AML-193 (cell line): ENCODE measurements at places on chromosomes 11 and 22.

GRCh38 chr22:19878461-19879245 lies 24.0 kb upstream of the GNB1L start:
- no peak for DNase-seq

DNA sequence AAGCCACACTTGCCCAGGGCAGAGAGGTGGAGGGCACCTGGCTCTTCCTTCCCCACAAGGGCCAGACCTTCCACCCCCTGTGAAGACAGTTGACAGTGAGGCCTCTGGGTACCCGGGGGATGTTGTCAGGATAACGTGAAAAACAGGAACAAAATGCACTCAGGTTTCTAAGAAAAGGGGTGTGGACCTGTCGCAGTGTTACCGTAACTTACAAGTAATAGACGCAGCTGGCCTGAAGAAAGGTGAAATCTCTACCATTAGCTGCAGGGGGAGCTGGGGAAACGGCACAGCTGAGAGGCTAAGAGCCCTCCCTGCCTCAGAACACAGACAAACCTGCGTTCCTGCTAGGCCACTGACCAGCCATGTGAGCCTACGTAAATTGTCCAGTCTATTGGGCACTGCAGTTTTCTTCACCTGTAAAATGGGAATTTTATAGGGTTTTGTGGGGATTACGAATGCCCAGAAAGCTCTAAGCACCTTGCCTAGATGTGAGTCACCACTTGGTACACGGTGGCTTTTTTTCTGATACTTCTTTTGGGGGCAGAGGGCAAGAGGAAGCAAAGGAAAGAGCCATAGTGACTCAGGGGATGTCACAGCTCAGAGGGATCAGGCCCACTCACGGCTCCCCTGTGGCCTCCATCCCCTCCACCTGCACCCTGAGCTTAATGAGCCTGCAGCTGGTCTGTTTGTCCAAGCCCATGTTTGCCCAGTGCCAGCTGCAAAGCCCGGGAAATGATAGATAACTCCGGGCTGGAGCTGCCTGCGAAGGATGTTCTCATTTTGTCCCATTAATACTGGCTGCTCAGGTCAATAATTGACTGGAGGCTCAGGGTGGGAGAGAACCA lies 18.4 kb upstream of the CABP7 start:
- no peak for DNase-seq

DNA sequence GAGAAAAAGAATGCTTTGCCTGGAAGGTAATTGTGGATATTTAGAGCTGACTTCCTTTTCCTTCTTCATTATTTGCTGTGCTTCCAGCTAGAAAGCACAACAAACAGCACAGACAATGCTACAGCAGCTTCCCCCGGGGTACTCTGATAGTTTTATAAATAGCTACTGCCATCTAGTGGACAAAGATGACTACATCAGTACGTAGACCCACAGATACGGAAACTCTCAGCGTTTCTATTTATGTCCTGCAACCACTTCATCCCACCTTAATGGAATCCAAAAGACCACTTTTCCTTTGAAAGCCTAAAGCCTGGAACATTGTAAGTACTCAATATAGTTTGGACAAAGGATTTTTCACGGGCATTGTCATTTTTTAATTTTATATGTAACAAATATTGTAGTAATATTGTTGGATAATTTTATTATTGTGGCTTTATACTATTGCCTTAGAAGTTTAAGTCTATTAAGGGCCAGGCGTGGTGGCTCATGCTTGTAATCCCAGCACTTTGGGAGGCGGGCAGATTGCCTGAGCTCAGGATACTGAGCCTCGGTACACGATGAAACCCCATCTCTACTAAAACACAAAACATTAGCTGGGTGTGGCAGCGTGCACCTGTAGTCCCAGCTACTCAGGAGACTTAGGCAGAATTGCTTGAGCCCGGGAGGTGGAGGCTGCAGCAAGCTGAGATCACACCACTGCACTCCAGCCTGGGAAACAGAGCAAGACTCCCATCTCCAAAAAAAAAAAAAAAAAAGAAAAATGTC lies 7.5 kb downstream of the HSPA8 start:
- peak; percentile 65 for DNase-seq

- no peak for DNase-seq
Measured at GRCh38 chr11:57085611-57086010, 96.1 kb upstream of the LRRC55 start.

DNA sequence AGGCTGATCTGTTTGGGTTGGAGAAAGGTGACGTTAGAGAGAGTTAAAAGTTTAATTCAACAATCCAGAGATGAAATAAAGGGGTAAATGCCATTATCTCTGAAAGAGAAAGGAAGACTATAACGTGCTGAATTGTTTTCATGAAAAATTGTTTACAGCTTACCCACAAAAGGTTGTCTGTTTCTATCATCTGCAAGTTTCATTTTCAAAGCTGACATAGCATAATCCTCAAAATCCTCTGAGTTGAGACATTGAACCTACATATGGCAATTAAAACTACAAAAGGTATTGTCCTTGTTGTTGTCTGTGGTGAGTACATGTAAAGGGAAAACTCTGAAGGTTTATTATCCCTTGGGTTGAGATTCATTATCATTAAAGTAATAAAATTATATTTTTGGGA lies 569.9 kb downstream of the LUZP2 start:
- no peak for DNase-seq

DNA sequence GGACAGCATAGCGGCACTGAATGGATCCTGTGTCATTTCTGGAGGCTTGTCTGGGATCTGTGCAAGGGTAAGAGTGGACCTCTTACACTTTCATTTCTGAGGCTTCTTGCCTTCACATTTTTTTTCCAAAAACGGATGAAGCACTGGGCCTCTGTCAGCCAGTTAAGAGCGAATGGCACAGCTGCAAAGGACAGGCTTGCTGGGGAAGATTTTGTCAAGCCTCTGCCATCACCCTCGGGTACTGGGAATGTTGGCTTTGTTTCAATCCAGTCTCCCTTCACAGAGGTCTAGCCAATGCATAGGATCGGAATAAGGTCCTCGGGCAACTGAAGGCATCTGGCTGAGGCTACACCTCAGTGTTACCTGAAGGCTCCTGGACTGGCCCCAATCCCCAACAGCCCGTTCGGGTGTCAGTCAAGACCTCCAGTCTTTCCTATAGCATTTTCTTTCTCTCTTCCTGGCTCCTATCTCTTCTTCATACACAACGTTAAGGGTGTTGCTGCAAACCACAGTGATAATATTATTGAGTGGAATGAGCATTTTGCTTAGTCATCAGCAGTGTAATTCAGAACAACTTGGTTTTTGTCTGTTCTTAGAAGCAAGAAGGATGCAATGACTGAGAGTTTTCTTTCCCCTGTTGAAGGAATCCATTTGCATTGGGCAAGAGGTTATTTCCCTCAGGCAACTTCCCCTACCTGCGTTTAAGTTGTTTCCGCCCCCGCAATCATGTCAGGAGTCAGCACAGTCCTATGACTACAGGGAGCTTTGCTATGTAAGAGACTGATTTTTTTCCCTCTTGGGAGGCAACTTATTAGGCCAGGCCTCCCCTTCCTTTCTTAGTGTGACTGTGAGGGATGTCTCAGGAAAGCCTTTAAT lies 22.8 kb downstream of the NPAT start:
- peak; percentile 86 for DNase-seq

- DNase-seq, result no peak
Measured at GRCh38 chr11:17770048-17770652, 35.6 kb downstream of the KCNC1 start.

GRCh38 chr11:19769820-19770219 lies 57.2 kb downstream of the NAV2 start:
- no peak for DNase-seq

DNA sequence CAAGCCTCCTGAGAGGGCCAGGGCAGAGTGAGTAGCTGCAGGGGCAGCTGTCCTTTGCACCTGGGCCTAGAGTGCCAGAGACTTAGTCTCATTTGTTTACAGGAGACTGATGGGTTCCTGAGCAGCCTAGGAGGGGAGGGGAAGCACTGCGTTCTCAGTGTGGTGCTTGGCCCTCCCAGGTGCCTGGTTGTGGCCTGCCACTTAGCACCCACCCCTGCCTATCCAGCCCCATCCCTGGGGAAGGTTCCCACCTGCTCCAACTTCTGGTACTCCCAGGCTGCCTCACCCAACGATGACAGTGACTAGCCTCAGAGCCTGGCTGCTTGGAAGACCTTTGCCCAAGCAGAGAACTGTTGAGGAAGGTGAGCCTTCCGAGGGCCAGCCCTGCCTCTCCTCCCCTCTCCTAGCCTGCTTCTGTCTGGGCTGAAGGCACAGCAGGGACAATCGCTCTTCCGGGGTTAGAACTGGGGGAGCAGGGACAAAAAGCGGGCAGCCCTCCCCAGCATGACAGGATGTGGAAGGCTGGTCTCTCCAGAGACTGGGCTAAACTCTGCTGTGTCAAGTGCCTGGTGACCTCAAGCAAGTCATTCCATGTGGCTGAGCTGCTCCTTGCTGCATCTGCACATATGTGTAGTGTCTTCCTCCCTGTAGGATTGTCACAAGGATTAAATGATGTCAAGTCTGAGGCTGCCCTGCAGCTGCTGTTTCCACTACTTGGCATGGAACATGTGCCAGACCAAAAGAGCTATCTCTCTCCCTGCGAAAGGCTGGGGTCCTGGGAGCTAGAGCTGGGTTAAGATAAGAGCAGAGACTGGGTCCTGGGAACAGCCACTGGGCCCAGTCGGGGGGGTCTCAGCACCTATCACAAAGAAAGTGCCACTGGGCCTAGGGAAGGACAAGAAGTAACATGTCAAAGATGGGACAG lies 9.9 kb downstream of the KCNQ1OT1 start:
- DNase-seq, result no peak

DNA sequence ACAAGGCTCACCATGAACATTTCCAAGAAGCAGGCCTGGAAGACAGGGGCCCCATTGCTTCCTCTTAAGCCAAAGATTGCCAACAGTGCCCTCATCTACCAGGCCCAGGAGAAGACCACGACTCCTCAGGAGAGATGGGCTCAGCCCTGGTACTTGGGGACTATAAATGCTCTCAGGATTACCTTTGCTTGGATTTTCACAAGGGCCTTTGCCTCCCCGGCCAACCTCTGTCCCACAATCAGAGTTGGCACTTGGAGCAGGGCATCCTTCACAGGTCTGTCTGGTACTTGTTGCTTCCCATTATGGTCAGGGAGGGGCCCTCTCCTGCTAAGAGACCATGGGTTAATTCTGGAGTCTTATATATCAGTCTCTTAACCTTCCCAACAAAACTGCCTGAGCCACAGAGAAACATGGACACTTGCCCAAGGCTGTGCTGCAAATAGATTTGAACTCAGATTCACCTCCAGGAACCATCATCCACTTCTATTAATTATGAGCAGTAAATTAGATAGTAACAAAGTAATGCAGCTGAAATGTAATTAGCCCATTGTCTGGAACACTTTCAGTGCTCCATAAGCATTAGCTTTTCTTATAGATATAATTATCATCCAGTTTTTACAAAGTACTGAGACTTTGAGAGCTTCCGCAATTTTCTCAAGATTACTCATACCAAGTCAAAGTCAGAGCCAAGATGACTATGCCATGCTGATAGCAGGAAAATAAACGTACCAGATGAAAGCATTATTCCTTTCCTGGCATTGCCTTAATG lies 33.5 kb downstream of the POU2AF3 start:
- no peak for DNase-seq

DNA sequence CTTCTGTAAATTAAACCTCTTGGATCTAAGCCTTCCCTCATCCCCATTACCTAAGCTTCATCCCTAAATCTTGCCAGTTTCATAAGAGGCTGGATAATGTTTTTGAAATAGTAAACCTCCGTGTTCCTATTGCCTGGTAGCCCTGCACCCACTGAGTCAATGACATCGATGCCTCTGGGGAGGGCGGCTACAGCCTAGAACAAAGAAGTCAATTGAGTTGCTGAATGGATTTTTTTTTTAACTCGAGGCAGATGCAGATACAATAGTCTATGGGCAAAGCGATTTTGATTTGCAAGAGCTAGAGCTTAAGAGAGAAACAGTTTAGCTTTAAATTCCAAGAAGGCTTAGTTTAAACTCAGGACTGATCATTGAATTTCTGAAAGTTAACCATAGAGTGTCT lies 121.3 kb downstream of the NECTIN1 start:
- no peak for DNase-seq

- DNase-seq, result no peak
Measured at GRCh38 chr11:133816146-133816870, 29.0 kb downstream of the SPATA19 start.

DNA sequence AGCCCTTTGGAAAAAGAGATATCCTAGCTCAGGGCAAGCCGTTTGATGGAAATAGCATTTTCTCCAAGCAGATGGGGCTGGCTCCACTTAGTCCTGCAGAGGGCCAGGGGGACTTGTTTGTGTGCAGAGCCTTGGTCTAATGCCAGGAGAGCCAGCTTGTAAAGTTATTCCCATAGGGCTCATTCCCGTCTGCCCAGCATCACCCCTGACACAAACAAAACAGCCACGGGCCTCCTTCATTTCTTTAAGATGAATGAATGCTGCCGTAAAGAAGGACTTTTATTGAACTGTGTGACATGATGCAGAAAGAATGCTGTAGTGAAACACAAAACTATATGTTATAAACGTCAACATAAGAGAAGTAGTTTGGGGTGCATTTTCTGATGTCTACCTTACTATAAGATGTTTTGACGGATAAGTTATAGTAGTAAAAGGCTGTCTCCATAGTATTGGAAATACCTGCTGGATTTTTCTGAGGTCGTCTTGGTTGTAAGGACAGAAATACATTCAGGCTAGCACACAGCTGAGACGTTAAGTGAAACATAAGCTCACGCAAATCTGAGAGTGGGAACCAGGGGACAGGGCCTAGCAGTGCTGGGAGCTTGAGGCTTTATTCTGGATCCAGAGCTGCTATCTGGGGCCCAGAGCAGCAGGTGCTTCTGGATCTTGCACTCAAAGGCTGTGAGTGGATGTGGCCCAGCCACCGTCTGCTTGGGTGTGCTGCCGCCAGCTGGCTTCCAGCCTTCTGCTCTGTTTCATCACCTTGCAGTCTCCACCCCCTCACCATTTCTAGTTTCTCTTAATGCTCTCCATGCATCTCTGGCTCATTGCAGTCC lies 53.3 kb downstream of the NCAM1 start:
- DNase-seq, result no peak

- no peak for DNase-seq
Measured at GRCh38 chr11:86119077-86119476, 50.2 kb upstream of the PICALM start.

DNA sequence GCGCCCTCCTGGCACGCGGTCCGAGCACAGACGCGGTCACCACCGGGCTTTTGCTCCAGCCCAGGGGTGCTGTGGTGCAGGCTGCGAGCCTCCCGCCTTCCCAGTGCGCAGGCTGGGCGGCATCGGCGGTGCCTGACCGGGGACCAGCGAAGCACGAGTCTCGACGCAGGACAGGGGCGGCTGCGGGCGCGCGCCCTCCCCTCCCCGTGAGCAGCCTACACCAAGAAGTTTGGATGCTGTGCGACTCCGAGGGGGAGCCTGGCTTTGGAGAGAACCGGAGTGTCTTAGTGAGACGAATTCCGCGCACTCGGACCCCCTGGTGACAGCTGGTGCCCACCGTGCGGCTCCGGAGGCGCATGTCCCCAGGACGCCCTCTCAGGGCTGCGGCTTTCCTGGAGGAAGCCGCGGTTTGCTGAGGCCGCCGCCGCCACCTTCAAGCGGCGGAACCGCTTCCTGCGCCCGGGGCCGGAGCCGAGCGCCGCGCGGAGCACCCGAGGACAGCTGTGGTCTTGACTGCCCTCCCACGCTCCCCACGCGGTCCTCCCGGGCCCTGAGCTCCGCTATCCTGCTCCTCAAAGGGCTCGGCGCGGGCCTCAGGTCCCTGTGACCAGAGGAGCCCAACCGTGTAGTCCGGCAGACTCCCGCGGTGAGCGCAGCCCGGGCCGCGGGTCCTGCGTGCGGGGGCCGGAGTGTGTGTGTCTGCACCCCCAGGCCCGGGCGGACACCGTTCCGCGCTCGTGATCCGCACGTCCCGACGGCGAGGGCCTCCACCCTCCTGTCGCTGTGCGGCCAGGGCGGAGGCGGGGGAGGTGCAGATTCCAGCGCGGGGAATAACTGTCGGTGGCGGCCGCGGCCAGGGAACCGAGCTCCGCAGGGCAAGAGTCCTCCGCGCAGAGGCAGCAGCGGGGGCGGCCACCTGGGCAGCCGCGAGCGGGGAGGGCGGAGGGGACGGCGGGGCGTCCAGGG lies 1.7 kb downstream of the FGF3 start:
- DNase-seq, result no peak
